T1000 (cell line): ENCODE measurements at places on chromosomes 1 and 21.
A peak's percentile ranks its signal among the peaks of the same experiment; 100 is the strongest.

GRCh38 chr21:36055551-36055950 lies 4.8 kb downstream of the SETD4 start:
- no peak for DNase-seq

GRCh38 chr1:42014823-42015222 lies 96.1 kb upstream of the HIVEP3 start:
- no peak for DNase-seq

DNA sequence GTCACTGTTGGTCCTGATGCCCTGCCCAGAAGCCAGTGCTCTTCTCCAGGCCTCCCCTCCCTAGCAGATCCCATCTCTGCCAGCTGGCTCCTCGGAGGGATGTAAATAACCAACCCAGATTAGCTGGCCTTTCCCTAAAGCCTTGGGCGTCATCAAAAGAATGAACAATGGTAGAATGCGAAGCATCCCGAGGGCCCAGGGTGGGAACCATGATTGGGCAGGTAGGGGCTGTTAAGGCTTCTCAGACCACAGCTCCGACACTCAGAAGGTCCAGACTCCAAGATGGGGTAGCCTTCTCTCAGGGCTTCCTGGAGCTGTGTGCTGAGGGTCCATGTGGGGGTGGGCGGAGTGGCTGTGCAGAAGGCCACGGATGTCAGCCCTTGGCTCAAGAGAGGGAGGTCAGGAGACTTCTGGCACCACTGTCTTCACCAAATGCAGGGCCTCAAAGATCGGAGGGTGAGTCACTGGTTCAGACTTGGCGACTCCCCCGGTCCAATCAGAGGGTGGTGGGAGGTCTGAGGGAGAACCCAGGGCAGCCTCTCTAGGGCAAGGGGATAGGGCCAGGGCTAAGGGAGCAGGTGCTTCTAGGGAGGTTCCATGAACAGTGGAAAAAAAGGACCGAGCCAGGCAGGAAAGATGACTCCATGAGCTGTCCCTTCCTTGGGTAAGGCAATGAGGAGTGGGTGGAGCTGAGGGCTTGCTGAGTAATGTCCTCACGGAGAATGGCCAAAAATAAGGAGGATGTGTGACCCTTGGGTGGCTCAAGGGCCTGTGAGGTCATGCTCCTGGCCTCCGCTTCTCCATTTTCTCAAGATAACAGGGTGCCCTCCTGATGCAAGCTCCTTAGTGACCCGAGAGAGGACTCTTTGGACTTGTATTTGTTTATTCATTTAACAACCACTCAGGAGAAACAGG lies 58.4 kb upstream of the EPS8L3 start:
- no peak for DNase-seq

- no peak for DNase-seq
Observed at GRCh38 chr1:11116318-11116717, 16.6 kb upstream of the EXOSC10 start.

GRCh38 chr1:107748531-107748930 lies 216.4 kb downstream of the VAV3 start:
- DNase-seq, result no peak

- DNase-seq, result peak; percentile 11
Observed at GRCh38 chr1:204065174-204065985, 7.5 kb upstream of the SOX13 start.

GRCh38 chr1:93716941-93717368 lies 35.3 kb upstream of the BCAR3 start:
- peak; percentile 52 for DNase-seq

GRCh38 chr1:93595743-93596142 lies 85.9 kb downstream of the BCAR3 start:
- DNase-seq, result no peak

DNA sequence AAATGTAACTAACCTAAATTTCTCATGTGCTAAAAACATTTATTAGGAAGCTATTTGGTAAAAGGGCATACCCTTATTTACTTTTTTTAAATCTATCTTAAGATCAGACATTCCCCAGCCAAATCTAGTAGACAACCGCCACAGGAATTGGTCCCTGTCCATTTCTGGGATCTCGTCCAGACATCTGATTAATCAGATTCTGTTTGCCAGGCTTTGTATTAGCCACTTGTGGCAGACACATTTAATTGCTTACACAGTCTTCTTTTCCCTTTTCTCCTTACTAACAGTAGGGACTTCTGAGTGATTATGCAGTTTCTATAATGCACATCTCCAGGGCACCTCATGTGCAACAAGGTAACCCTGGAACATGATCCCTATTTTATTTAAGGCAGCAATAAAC lies 449.0 kb upstream of the RGS18 start:
- DNase-seq, result no peak

- DNase-seq, result no peak
Observed at GRCh38 chr1:17520041-17520440, 19.5 kb upstream of the ARHGEF10L start.

- no peak for DNase-seq
Observed at GRCh38 chr1:43839056-43839455, 94.5 kb upstream of the ARTN start.

DNA sequence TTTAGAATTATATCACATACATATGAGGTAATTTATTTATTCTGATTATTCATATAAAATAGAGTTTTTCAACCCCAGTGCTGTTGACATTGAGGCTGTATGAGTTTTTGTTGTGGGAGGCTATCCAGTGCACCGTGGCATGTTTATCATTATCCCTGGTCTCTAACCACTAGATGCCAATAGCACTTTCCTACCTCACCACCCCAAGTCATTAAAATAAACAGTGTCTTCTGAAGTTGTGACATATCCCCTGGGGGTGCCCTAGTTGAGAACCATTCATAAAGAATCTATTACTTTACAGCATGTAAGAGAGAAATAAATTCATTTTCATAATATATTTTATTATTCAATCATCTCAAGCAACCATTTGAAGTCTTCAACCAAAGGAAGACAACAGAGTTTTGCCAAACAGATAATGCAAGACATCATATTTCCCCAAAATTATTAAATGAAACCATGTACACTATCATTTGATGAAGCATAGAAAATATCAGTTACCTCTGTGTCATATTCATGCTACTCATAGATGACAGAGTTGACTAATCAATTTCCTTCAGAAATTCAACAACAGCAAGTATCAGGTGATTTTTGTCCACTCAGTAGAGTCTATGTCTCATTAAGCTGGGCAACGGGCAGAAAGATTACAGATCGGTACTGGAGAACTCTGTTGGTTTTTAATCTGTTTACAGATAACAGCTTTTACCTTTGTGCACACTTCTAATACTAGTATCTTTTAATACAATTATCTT lies 39.5 kb upstream of the RGS1 start:
- no peak for DNase-seq

DNA sequence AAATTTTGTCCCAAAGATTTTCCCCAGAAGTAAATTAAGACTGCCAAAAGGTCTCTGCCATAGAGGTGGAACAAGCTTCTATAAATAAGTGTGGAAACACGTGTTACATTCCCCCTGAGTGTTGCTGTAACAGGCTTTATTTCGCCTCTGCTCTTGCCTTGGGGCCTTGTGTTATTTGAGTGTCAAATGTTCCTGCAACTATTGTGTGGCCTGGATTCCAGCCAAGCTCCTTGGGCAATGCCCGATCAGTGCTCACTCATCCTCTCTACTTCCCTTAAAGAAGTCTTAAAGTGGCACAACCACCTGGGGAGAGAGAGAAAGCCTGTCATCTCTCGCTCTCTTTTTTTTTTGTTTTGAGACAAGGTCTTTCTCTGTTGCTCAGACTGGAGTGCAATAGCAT lies 156.7 kb downstream of the NR5A2 start:
- peak; percentile 65 for DNase-seq

GRCh38 chr1:46183079-46183847 lies 7.0 kb upstream of the P3R3URF start:
- peak; percentile 95 for DNase-seq

DNA sequence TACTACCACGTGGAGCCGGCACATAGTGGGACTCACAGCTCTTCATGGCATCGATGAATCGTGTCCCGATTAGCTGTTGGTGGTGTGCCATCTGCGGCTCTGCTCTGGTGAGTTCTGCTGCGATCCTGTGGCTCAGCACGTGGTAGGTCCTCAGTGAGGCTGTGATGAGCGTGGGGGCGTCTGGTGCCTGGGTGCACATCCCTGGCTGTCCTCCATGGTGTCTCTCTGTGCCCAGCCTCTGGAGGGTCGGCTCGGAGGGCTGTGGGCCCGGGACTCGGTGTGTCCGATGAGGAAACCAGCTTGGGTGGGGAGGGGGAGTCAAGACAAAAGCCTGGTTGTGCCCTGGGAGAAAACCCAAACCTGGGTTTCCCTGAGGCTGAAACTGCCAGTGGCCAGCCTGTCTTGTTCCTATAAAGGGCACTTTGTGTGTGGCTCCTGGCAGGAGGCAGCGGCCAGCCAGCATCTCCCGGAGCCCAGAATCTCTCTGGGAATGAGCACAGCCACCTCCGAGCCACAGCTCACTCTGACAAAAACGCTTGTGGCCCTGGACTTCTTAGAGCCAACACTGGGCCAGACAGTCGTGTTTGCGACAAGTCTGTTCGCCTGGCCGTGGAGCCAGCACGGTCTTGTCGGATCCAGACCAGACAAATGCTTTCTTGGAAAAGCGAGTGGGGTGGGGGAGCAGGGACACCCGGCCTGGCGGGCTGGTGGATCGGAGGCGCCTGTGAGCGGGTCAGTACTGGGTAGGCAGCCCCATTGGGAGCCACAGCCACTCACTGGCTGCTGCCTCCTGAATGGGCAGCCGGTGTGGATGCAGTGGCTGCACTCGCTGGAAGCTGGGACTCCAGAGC lies 31.8 kb downstream of the SPSB1 start:
- DNase-seq, result no peak

GRCh38 chr1:159921251-159921650 lies 4.1 kb downstream of the TAGLN2 start:
- DNase-seq, result no peak

DNA sequence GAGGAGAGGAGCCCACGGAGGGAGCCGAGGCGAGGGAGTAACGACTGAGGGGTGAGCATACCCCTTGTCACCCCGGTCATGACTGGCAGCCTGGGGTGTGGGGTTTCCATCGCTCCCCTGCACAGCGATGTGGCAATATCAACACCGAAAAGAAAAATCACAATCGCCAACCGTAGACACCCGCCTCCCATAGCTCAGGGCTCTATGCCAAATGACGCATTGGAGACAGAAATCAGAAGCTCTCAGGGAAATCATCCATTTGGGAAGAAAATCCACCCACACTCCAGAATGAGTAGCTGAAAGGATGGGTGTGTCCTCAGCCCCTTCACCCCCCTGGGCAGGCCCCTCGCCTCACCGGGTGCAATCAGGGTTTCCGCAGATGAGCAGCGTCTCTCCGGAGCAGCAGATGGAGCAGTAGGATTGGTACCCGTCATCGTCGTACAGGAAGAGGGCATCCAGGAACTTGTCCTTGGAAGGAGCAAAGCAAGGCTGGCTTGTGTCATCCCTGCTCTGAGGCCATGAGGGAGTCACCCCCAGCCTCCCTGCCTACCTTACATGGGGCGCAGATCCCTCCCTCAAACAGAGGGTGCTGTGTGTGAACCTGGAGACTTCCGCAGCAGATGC lies 2.5 kb downstream of the DNMT3L start:
- DNase-seq, result no peak

GRCh38 chr1:231026576-231026975 lies 13.5 kb downstream of the FAM89A start:
- no peak for DNase-seq

GRCh38 chr1:110220324-110220723 lies 10.2 kb downstream of the KCNC4 start:
- no peak for DNase-seq

GRCh38 chr1:164880644-164881043 lies 321.7 kb downstream of the PBX1 start:
- DNase-seq, result no peak

- DNase-seq, result no peak
Observed at GRCh38 chr1:157047062-157047410, 1.5 kb upstream of the ARHGEF11 start.

DNA sequence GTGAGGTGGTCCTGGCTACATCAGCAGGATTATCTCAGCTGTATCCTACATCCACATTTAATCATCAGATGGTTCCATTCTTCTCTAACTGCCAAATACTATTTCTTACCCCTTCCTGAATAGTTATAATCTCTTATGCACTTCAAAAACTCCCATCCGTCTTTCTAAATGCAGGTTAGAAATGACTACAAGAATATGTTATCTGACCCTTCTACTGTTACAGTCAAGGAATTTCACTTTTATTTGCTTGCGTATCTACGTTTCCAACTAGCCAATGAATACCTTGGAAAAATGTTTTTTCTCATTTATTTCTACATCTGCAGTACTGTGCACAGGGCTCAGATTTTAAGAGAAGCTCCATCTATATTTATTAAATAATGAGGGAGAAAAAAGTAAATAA lies 709.9 kb downstream of the KCNT2 start:
- no peak for DNase-seq

DNA sequence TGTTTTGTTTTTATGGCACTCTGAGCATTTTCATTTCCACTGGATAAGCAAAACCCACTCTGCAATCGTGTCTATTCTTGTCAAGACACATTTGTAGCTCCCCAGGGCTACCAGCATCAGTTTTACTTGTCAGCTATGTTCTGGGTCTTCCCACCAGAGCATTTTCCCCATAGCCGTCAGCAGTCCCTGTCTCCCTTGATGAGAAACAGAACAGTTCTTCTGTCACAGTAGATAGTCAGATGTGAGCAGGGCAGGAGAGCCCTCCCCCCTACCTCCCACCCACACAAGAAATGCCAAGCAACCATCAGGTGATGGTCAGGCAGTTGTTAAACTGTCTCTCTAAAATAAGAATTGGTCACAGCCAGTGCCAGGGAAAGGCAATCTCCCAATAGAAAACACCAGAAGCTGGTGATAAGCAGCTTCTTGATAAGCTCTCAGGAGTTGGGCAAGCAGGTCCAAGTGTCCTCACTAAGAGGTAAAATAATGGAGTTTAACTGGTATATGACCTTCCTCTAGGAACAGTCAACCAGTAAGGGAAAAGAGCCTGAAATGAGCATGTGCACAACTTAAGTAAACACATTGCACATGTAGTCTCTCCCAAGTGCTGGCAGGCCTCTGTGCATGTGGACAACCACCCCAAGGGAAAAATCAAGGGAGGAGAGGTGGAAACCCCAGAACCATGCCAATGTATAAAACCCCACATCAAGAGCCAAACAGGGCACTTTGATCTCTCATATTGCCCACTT lies 208.2 kb downstream of the S1PR1 start:
- DNase-seq, result no peak

GRCh38 chr21:33968080-33968994 lies 52.7 kb upstream of the ATP5PO start:
- DNase-seq, result no peak

GRCh38 chr1:219232890-219233289 lies 59.2 kb downstream of the LYPLAL1 start:
- DNase-seq, result no peak

DNA sequence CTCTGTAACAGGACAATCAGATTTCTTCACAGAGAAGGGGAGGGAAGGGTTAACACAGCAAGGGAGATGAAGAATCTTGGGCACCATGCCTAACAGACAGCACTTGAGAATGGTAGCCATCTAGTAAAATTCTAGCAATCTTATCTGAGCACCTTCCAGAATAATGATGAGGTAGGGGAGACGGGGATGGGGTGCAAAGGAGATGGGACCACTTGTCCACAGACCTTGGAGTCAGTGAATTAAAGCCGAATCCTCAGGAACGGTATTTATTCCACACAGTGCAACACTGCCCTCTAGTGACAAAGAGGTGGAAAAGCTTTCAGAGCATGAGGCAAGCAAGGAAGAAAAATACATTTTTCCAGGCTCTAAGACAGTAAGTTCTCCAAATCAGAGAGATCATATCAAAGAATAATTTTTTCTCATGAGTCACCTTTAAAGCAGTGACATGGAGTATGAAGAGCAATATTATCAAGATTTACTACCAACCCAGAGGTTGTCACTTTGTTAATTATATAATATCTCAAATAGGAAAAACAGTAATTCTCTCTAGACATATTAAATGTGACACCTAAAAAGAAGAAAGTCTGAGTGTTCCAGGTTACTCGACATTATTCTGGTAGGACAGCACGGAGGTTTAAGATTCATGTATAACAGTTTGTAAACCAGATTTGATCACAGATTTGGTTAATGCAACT lies 43.3 kb upstream of the LPAR3 start:
- peak; percentile 14 for DNase-seq
